ENCODE measurements at places on chromosomes 6 and 20.

- no peak for DNase-seq
Observed at GRCh38 chr20:56630086-56630493, 984 bp downstream of the TFAP2C start.

DNA sequence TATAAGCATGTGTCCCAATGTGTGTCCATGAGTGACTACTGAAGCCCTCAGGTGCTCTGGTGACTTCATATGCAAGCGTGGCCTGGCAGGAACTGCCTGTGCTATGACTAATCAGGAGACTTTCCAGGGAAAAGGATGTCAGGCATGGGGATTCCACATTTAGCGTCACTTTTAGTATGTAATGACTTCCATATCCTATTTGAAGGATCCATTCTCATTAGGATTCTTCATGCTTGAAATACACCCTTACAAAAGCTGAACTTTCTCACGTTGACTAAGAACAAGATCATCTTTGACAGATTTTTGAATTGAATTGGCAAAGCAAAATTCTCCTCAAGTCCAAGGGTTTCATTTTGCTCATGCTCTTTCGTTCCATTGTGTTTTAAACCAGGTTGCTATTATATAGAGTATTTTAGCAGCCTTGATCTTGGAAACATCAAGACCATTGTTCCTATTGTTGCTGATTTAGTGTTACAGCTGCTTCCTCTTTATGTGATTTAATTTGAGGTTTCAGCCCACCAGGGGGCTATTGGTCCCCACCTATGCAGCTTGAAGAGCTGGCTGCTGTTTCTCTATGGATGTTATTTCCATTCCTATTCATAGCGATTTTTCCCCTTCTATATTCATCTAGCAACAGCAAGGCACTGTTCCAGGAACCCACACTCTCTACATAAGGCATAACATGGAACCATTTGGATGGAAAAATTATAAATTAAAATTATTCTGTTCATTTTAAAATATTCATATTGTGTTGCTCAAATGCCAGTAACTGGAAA lies 418.6 kb downstream of the CDKAL1 start:
- no peak for DNase-seq

DNA sequence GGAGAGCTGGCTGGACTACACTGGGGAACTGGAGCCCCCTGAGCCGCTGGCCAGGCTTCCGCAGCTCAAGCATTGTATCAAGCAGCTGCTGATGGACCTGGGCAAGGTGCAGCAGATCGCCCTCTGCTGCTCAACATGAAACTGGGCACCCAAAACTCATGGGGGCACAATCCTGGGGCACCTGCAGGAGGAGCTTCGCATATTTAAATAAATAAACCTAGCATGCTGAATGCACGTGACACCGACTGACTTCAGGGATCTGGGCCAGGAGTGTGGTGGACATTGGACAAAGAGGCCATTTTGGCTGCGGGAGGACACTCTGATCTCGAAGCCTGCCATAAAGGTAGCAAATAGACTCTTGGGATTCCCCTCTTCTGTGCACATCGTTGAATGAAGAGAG lies 6.8 kb downstream of the SCAND1 start:
- DNase-seq: peak; percentile 11

GRCh38 chr6:116139917-116140316 lies 14.0 kb upstream of the COL10A1 start:
- no peak for DNase-seq

GRCh38 chr20:33450867-33451266 lies 7.3 kb upstream of the SNTA1 start:
- no peak for DNase-seq

DNA sequence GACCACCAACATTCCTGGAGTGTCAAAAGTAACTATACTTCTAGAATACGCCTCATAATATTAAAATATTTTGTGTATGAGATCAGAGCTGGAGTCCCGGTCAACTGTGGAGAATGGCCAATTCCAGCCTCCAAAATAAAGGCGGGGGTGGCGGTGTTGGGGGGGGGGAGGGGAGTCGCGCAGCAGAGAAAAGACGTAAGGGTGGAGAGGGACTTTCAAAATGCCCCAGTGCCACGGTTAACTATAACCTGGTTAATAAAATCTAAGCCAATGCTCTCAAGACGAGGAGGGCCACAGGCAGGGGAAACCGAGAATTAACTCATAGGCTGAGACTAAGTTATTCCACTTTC lies 1.3 kb downstream of the NUP153 start:
- no peak for DNase-seq
